ENCODE measurements at places on chromosomes 12 and 14.

DNA sequence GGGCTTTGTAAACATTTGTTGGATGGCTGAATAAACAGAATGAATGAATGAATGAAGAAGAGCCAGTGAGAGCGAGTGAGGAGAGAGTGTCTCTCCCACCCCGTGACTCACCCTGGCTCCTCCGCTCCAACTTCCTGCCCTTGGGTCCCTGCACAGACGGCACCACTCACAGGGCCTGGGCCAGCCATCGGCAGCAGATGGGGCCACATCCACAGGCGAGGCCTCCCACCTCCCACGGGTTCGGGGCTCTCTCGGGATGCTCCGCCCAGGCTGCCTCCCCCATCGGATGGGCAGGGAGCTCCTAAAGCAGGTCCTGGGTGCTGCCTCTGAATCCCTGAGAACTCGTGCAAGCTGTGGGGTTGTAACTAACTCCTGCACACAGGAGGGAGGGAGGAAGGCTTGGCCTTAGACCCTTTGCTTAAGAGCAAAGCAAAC lies 41.3 kb downstream of the CCNK start:
- no peak for DNase-seq

DNA sequence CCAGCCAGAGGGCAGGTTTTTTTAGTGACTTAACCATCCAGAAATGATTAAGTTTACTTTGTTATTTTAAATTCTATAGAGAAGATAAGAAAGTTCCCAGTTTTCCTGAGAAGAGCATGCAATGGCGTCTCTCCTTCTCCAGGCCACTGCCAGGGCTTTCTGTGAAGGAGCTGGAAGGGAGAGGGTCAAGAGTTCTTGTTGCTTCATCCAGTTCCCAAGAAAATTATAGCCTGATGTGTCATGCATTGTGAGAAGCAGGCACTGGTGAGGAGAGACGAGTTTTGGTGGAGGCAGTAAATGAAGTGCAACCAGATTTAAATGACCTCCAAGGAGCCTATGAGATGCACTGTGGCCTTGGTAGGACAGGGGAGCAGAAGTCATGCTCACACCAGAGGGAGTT lies 14.2 kb downstream of the ELK3 start:
- DNase-seq, result no peak

DNA sequence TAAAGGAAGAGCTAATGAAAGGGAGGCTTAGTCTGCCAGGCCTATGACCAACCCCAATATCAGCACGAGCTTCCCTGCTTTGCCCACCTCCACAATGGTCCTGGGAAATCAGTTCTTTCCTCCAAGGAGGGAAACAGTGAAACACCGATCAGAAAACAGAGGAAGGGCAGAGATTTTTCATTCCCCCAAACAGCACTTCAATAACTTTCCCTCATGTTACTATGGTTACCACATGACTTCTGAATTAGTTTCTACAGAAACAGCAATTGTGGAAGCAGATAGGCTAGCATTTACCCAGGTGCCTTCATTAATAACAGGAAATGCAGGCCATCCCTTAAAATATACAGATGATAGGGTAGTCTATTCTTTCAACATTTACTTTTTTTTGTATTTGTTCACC lies 35.9 kb downstream of the TRIM9 start:
- no peak for DNase-seq

GRCh38 chr14:90533591-90534021 lies 136.8 kb downstream of the CALM1 start:
- DNase-seq, result no peak

- DNase-seq, result no peak
Measured at GRCh38 chr14:50812856-50813543, 18.0 kb downstream of the NIN start.

GRCh38 chr12:5498076-5498475 lies 66.2 kb downstream of the NTF3 start:
- no peak for DNase-seq

DNA sequence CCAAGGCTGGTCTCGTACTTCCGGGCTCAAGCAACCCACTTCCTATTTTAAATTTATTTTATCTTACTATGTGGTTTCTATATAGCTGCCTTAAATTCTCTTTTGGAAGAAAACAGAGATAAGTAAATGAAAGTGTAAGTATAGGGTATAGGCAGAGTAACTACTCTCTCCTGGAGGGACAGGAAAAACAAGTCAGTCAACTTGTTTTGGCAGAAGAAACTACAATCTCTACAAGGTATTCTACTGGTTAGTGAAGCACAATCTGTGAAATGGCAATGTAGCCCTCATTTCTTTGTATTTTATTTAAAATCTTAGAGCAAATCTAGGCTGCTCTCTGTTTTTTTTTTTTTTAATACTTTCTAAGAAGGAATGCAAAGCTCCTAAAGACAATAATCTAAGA lies 55.4 kb downstream of the UBR7 start:
- no peak for DNase-seq

DNA sequence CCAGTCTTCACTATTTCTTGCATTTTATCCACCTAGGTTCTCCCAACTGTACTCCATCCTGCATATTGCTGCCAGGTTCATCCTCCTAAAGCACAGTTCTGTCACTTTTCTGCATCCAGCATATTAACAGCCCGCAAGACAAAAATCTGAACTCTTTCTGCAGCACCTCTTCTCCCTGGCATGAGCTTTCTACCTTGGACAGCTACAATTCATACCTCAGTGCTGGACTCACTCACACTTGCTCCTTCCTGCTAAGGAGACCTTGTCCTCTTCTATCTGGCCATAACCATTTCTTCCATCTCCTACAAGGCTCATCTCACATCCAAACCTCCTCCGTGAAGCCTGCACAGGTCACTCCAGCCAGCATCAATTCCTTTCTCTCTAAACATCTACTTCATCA lies 170.1 kb upstream of the GRIP1 start:
- no peak for DNase-seq

GRCh38 chr14:25908277-25909044 lies 689.4 kb downstream of the NOVA1 start:
- no peak for DNase-seq

DNA sequence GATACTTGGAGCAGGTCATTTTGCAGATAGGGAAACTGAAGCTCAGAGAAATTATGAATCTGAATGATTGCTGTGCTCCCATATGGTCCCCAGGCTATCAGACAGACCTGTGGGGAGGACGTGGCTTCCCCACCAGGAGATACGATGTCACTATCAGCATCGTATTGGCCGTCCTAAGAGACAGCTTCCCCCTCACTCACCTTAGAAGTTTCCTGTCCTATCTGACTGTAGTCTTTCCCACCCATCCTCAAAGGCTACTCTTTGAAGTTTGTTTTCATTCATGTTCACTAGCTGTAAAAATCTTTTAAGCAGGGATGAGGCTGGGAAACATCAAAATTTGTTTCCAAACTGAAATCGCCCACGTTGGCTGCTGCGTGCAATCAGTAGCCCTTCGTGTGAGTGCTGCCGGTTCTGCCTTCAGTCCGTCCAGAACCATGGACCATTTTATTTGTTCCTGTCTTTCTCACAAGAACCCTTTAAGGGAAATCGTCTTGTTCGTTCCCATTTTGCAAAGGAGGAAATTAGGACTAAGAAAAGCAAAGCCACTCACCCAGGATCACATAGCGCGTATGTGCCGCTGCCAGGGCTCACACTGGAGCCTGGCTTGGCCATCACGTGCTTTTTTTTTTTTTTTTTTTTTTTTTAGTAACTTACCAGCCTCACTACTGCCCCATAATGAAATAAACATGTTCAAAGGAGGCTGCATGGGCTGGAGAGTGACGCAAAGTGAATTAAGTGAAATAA lies 1.0 kb upstream of the KDM2B start:
- DNase-seq, result peak; percentile 8

DNA sequence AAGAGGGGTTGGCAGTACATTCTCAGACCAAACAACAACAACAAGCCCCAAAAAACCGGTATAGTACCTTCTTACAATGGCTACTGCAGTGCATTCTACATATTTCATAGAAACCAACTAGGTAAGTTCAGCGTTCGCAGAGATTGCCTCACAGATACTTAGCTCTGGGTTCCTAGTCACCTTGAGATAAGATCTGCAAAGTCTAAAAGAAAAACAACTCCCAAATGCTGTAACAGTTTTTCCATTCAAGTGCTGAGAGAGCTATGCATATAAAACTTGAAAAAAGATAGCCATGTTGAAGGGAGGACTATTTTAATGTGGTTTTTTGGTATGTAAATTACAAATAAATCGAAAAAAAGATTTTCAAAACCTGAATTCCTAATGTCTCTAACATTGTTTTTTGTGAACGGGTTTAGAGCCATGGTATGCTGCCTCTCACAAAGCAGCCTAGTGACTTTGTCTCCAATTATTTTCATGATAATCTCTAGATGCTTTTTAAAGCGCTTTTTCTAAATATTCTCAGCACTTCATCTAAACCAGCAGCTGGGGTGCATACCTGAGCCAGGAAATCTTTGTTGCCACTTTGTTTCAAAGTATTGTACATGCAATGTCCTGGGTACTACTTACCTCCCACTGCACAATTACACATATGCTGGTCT lies 56.6 kb upstream of the CRACR2A start:
- DNase-seq, result no peak

DNA sequence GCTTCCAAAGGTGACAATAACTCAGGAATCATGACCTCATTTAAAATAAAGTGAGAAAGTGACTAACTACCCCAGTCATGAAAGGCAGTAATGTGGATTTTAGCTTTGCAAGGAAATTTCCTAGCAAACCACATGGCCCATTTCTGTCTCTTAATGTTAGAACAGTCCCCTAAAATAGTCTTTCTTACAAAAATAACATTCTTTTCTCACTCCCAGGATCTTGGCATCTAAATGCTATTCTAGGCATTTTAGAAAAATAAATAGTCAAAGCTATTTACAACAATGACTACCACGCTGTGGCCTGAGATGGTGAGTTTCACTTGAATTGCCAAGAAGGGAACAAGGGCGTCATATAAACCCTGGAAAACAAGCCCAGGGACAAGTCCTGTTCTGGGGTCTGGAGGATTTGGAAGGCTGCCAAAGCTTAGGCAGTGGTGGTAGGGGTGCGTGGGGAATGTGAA lies 101.2 kb upstream of the CCDC175 start:
- DNase-seq, result no peak

DNA sequence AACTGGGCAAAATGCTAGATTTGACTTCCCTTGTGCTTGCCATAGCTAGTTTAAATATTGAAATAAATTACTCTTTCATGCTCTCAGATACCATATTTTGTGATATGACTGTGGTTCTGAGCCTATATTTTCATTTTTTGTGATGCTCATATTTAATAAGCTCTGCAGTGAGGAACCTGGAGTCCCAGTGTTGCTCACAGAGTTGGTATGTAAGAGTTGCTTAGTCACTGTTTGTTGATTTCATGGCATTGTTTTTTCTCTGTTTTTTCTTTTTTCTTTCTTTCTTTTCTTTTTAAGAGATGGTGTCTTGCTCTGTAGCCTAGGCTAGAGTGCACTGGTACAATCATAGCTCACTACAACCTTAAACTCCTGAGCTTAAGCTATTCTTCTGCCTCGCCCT lies 750.5 kb upstream of the TMEM132C start:
- DNase-seq, result no peak

- DNase-seq, result no peak
Measured at GRCh38 chr14:35149239-35149638, 26.9 kb downstream of the PRORP start.

- no peak for DNase-seq
Measured at GRCh38 chr14:55446833-55447232, 6.4 kb upstream of the TBPL2 start.

DNA sequence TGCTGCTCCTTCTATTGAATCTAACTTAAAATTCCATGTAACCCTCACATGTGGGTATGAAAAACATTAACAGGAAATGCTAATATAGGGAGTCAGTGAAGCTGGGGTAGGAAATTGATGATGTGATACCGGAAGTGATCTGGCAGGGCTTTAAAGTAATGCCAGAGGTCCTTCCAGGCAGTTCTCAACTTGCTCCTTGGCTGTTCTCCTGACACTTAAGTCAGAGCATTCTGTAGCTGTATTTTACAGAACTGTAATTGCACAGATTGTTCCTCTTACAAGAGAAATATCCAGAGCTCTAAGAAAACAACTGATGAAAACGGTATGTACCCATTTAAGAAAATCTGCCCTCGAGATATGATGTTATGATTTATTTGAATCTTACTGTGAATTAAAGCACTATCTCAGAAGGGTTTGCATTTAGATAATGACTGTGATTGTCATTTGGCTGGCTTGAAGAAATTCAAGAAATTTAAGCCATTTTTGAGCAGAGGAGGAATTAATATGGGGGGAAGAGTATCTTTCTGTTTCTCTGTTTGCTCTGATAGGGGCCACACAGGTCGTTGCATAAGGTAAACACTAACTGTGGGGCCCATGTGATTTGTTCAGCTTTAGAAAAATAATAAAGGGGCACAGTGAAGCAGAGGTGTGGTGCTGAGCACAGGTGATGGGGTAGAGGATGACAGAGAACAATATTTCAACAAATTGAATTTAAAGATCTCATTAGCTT lies 88.4 kb downstream of the BBS10 start:
- no peak for DNase-seq

GRCh38 chr12:121996050-121996944 lies 25.4 kb upstream of the BCL7A start:
- no peak for DNase-seq

DNA sequence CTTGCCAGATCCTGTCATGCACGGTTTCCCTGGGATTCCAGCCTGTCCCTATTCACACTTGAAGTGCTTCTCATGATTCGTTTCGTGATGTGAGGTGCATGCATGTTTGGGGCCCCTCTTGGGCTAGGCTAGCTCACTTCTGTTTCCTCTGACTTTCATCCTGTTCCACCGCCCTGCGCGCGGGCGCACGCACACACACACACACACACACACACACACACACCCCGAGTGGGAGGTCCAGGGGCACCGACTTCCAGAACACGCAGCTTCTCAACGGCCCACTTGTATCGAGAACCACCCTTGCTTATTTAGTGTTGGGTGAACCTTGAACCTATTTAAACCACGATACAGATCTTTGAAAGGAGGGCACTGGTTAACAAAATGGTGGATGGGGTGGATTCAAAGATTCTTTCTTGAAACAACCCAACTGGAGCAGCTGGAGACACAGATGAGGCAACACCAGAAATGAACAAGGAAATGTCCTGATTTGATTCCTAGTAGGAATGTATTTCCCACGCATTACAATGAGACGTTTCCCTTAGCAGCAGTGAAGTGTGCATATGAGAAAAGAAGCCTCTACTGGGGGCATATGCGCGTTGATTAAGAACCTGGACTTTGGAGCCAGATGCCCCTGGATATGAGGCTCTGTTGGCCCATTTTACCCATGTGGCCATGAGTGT lies 16.3 kb downstream of the ELK3 start:
- no peak for DNase-seq

GRCh38 chr14:97592341-97592980 lies 795.3 kb downstream of the VRK1 start:
- DNase-seq, result no peak

- DNase-seq, result no peak
Measured at GRCh38 chr12:94145191-94145983, 3.0 kb upstream of the PLXNC1 start.
